Activated CD4-positive, CD25-positive, alpha-beta regulatory T cell (primary cell): ENCODE measurements at places on chromosomes 6 and 20.

DNA sequence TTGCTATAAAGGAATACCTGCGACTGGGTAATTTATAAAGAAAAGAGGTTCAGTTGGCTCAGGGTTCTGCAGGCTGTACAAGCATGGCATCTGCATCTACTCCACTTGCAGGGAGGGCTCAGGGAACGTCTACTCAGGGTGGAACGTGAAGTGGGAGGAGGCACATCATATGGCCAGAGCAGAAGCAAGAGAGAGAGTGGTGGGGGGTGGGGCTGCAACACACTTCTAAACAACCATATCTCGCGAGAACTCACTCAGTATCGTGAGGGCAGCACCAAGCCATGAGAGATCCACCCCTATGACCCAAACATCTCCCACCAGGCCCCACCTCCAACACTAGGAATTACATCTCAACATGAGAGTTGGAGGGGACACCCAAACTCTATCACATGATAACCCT lies 109.8 kb upstream of the SCAF8 start:
- DNase-seq, result no peak

GRCh38 chr20:40961176-40961575 lies 67.4 kb upstream of the TOP1 start:
- no peak for DNase-seq

GRCh38 chr6:108710030-108710429 lies 138.2 kb upstream of the ARMC2 start:
- DNase-seq, result no peak

DNA sequence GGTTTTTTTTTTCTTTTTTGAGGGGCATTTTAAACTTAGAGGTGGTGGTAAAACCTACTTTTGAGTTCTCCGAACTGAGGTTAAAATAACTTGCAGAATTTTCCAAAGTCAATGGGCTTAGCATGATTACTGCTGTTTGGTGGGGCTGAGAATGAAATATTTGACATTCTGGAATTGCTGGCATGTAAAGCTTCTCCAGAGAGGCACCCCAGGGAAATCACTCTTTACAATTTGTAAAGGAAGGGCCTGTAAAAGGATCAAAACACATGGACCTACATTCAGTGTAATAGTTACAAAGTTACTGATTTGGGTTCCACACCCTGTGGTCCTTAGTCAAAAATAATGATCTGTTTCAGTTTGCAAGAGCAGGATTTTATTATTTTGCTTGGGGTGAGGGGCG lies 5.5 kb downstream of the FAM217B start:
- no peak for DNase-seq

GRCh38 chr20:46347841-46348803 lies 39.8 kb upstream of the CDH22 start:
- no peak for DNase-seq

GRCh38 chr6:39432330-39433025 lies 110.0 kb upstream of the KCNK16 start:
- no peak for DNase-seq
